ENCODE measurements at places on chromosomes 2 and 18. TPM values are rescaled to one million over a fixed set of nuclear protein-coding genes. Genes with fewer than 3 reads are reported as not detected.

Gene PFN4
- total RNA-seq, result 0.39 TPM

Gene CSRNP3
- 1.3 TPM for total RNA-seq

Gene STARD6
- not detected for total RNA-seq

Gene SOX11
- total RNA-seq, result 0.71 TPM

Gene DOK6
- 2.0 TPM for total RNA-seq

Gene POTEJ
- 2.6 TPM for total RNA-seq

Gene REG3A
- total RNA-seq, result not detected

Gene CEP192
- 23.7 TPM for total RNA-seq

Gene ITGA6
- total RNA-seq, result 54.3 TPM

Gene GPR55
- total RNA-seq, result not detected

Gene PLEKHH2
- total RNA-seq, result 4.7 TPM
